Stimulated activated CD4-positive, alpha-beta T cell treated with anti-CD3 and anti-CD28 coated beads, Interleukin-2, amount 100 ng/mL, for 48 hours (primary cell): ENCODE measurements at places on chromosomes 1 and 21.

GRCh38 chr1:59361766-59362165, 64.9 kb downstream of the FGGY start:
- no peak for DNase-seq

- DNase-seq, result no peak
Observed at GRCh38 chr1:227125929-227126545, 185.9 kb downstream of the COQ8A start.

- DNase-seq, result no peak
Observed at GRCh38 chr1:59298026-59298583, 1.2 kb downstream of the FGGY start.

DNA sequence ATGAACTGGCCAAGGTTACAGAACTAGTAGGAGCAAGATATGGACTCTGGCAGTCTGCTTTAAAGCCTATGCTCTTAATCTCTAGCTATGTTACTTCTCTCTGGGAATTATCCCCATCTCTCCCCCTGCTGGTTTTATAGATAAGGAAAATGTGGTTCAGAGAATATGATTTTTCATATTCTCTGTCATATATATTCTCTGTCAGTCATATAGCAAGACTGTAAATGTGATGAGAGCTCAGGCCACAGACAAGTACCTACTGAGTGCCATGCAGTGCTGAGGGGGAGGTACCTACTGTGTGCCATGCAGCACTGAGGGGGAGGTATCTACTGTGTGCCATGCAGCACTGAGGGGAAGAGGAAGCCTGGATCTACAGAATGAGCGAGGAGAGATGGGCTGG, 220.3 kb upstream of the FGGY start:
- DNase-seq, result no peak

DNA sequence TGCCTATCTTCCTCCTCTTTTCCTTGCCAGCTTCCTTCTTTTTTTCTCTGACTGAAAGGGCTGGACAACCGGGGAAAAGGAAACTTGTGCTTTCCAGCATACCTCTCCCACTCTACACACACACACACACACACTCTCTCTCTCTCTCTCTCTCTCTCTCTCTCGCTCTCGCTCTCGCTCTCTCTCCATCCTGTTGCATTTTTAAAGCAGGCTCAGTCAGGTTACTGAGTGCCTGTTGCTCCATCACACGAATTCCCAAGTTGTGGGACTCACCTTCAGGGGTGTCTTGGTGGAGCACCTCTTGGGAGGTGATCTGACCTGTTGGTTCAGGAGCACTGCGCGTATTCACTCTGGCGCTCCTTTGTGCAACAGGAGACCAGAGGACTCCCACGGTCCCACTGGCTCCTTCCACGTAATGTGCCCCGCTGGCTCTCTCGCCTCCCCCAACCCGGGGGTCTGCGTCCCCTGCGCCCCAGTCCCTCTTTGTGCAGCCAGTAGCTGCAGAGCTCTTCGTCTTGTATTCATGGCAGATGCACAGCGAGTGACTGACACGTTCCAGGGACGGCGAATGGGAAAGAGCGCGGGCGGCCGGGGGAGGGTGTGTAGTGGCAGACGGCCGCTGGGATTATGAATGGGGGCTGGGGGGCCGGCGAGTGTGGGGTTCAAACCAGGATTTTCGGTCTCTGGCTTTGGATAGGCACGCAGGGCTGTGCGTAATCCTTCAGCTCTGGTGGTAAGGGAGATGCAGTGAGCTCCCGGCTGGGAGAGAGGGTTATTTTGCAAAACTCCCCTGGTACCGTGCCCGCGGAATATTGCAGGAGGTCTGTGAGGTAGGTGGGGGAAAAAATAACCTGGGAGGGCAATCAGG, 660 bp upstream of the PDE4B start:
- no peak for DNase-seq
